ENCODE measurements at places on chromosomes 13 and 19.

- DNase-seq: no peak
Observed at GRCh38 chr19:54485851-54486250, 12.8 kb upstream of the CDC42EP5 start.

- no peak for DNase-seq
Observed at GRCh38 chr19:6680141-6680540, 10.2 kb upstream of the TNFSF14 start.

- DNase-seq: no peak
Observed at GRCh38 chr13:33730147-33730546, 87.8 kb upstream of the RFC3 start.

DNA sequence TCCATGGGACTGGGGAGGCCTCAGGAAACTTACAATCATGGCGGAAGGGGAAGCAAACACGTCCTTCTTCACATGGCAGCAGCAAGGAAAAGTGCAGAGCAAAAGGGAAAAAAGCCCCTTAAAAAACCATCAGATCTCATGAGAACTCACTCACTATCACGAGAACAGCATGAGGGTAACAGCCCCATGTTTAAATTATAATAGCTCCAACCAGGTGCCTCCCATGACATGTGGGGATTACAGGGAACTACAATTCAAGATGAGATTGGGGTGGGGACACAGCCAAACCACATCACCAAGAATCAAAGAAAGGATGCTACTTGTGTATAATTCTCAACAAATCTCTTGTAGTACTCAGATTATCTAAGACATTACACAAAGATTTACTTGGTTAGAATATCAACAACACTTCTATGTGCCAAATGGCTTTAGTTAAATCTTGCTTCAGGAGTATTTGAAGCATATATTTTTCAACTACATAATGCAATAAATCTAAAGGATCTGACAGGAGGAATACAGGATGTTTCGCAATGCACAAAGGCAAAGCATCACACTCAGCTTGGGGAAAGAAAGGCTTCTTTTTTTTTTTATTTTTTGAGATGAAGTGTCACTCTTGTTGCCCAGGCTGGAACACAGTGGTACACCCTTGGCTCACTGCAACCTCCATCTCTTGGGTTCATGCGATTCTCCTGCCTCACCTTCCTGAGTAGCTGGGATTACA, 180.0 kb downstream of the LHFPL6 start:
- no peak for DNase-seq
